ENCODE measurements at places on chromosomes 6 and 20.
A peak's percentile ranks its signal among the peaks of the same experiment; 100 is the strongest.

DNA sequence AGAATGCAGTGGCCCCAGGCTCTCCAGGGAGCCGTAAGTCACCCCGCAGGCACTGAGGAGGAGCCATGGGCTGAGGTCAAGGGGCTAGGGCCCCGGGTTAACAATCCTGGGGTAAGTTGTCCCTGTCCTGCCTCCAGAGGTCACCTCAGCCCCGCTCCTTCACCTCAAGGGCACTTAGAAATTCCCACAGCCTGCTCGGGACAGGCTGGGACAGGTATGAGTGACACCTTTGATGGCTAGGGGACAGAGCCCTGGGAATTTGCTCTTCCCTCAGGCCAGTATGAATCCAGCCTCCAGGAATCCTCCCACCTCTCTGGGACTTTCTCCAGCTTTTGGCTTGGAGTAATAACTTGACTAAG lies 3.5 kb upstream of the GRM4 start:
- no peak for DNase-seq

DNA sequence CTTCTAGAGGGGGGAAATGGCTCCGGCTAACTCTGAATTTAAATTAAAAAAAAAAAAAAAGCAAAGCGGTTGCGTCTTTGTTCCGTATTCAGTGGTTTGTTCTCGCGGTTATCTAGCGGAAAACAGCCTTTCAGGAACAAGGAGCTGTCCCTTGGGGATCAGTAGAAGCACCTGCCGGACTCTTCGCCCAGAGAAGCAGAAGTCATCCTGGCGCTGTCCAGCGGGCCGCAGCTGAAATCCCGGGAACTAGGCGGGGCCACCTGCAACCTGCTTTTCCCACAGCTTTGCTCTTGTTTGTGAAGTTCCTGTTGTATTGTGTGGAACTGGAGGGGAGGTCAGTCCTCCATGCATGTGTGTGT lies 43.9 kb upstream of the GJE1 start:
- DNase-seq = no peak

- DNase-seq = no peak
These were observed 153.2 kb upstream of the QKI start for GRCh38 chr6:163261361-163261760.

- no peak for DNase-seq
These were observed 153.3 kb downstream of the IBTK start for GRCh38 chr6:82094166-82094806.

DNA sequence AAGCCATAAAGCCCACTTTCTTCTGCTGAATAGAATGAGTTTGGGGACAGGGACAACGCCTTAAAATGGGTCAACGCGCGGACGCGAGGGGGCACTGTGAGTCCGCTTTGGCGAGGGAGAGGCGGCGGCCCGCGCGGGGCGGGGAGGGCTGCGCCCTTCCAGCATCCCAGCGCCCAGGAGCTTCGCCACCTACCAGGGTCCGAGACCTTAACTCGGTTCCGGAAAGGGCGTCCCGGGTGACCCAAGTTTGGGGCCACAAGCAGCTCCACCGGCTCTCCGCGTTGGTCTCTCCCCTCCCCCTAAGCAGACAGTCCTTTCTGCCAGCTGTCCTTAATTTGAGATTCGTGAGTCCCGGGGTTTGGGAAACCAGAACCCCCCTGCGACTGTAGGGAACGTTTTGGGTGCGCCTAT lies 1.8 kb upstream of the SAMD5 start:
- DNase-seq = peak; percentile 24

GRCh38 chr20:18831830-18832499 lies 18.4 kb downstream of the SCP2D1 start:
- DNase-seq = no peak

DNA sequence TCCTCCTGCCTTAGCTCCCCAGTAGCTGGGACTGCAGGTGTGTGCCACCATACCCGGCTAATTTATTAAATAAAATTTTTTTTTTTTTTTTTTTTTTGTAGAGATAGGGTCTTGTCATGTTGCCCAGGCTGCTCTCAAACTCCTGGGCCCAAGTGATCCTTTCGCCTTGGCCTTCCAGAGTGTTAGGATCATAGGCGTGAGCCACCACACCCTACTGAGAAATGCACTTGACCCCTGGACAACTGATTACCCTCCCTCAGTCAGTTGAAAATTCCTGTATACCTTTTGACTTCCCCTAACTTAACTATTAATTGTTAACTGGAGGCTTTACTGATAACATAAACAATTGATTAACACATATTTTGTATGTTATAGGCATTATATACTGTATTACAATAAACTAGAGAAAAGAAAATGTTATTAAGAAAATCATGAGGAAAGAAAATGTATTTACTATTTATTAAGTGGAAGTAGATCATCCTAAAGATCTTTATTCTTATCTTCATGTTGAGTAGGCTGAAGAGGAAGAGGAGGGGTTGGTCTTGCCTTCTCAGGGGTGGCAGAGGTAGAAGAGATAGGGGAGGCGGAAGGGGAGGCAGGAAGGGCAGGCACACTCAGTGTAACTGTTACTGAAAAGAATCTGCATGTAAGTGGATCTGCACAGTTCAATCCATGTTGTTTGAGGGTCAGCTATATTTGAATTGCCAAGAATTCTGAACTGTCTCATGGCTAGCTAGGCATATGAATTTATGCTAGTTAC lies 104.3 kb downstream of the FARS2 start:
- DNase-seq = no peak

- no peak for DNase-seq
These were observed 23.6 kb upstream of the EDN1 start for GRCh38 chr6:12266571-12266970.

DNA sequence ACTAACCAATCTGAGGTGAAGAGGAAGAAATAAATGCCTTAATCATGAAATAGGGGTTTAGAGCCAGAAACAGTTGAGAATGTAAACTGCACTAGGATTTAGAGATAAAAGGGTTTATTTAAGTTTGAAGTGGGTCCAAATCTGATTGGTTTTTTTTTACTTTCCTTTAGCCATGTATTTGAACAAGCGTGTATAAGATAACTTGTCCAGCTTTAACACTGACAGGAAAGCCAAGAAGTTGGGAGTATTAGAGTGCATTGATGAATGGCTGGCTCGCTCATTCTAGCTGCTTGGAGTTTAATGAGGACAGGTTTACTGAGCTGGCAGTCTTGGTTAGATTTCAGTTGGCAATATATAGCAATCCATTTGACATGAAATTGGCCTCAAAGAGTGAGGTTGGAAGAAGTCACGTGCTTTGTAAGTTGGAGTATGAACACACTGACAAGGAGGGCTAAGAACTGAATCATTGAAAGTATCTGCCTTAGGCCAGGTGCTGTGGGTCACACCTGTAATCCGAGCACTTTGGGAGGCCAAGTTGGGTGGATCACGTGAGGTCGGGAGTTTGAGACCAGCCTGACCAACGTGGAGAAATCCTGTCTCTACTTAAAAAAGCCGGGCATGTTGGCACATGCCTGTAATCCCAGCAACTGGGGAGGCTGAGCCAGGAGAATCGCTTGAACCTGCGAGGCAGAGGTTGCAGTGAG lies 13.7 kb downstream of the SRSF3 start:
- DNase-seq = no peak
